ENCODE measurements at places on chromosomes 11 and 22.

DNA sequence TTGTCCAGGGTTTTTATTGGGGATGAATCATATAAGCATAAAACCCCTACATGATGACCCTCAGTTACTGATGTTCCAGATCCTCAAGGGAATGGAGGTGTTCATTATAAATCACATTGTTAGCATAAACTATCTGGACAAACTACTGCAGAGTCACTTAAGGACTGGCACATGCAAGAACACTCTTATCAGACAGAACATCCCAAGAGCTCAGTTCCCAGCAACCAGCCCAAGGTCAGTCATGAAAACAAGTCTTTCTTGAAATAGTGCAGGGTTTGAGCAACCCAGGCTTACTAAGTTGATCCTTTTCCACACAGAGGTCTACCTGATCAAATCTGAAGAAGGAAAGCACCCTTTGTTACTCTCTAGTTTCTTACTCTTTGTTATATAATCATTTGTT is 13.5 kb upstream of the PTS start:
- DNase-seq, result no peak

- peak; percentile 51 for DNase-seq
Measured at GRCh38 chr11:58905721-58906547, 33.4 kb upstream of the GLYATL1 start.

DNA sequence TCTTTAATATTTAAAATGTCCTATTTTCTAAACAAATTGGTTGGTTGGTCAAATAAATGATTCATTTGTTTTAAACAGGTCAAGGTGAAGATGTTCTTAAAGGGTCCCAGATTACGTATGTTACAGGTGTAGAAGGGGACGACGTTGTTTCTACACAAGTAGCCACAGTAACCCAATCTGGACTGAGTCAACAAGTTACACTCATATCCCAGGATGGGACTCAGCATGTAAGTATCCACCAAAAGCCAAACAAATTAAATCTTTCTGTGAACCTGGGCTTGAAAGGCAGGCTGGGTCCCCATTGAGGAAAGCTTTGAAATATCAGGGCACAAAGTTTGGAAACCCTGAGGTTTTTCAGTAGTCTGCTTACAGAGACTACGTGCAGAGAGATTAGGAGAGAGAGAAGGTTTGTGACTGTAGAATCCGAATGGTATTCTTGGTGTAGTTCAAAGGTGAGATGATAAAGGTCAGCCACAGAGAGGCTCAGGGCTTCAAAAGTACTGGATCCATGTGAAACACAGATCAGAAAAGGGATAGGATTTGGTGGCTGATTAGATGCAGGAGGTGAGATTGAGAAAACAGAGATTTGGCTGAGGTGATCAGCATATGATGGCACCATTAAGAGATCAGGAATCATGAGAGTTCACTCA is 51.7 kb downstream of the ZNF143 start:
- no peak for DNase-seq

DNA sequence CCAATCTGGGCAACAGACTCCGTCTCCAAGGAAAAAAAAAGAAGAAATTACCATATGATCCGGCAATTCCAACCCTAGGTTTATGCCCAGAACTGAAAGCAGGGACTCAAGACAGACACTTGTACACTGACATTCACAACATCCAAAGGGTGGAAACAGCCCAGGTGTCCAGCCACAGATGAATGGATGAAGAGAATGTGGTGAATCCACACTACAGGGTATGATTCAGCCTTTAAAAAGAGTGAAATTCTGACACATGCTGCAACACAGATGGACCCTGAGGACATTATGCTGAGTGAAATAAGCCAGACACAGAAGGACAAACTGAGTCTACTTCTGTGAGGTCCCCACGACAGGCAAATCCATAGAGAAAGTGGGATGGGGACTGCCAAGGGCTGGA is 43.9 kb downstream of the SGSM3 start:
- no peak for DNase-seq

DNA sequence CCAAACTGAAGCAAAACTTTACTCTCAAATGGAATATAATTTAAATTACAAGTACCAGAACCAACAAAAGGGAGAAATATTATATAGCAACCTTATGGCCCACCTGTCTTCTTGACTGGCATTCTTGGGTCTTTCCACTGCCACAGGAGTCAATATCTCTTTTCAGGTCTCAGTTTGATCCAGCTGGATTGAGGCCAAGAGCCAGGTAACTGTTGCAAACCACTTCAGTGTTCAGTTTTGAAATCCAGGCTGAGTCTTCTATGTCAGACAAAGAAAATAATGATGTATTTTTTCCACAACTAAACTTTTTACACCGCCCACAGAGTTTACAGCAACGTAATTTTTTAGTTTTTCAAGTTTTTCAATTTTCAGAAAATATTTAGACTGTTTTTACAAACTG is 648 bp downstream of the DLG2 start:
- no peak for DNase-seq

GRCh38 chr11:3412837-3413236 is 33.9 kb upstream of the ZNF195 start:
- no peak for DNase-seq

- no peak for DNase-seq
Measured at GRCh38 chr11:20058749-20059458, 101.4 kb downstream of the DBX1 start.

- DNase-seq, result no peak
Measured at GRCh38 chr22:29732883-29733282, 13.1 kb downstream of the CABP7 start.

GRCh38 chr11:124610295-124610694 is 933 bp upstream of the PANX3 start:
- no peak for DNase-seq

GRCh38 chr22:32281072-32281471 is 25.9 kb upstream of the SLC5A4 start:
- DNase-seq, result no peak

DNA sequence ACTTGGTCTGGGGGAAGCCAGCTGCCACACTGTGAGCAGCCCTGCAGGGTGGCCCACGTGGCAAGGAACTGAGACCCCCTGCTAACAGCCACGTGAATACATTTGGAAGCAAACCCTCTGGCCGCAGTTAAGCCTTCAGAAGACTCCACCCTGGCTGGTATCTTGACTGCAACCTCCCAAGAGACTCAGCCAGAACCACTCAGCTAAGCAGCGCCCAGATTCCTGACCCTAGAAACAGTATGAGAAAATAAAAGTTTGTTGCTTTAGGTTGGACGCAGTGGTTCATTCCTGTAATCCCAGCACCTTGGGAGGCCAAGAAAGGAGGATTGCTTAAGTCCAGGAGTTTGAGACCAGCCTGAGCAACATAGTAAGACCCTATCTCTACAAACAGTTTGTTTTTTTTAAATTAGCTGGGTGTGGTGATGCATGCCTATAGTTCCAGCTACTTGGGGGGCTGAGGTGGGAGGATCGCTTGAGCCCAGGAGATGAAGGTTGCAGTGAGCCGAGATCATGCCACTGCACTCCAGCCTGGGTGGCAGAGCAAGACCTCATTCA is 8.7 kb downstream of the ZMAT5 start:
- DNase-seq, result no peak

- no peak for DNase-seq
Measured at GRCh38 chr11:99098258-99098657, 77.5 kb downstream of the CNTN5 start.

- no peak for DNase-seq
Measured at GRCh38 chr11:44270403-44271273, 39.3 kb downstream of the ALX4 start.

DNA sequence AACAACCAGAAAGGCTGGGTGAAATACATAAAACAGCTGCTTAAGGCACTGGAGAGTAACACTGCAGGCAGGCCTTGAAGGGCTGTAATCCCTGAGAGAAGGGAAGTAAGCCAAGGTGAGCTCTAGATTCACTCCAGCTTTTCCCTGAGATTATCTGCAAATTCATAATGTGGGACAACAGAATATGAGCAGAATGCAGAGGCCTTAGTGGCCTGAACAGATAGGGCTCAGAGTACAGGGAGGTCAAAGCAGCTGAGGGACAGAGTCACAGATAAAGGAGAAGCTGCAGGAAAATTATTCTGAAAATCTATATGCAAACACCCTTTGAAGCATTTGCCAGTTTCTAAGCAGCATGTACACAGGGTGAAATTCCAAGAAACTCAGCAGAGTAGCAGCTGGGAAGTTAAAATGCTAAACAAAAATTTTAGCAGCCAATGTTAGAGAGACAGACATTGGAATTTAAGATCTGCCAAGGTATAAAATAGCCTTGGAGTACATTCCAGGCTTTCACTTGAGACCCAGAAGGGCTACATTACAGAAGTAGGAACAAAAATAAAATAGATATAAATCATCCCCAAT is 48.1 kb upstream of the CWF19L2 start:
- no peak for DNase-seq

DNA sequence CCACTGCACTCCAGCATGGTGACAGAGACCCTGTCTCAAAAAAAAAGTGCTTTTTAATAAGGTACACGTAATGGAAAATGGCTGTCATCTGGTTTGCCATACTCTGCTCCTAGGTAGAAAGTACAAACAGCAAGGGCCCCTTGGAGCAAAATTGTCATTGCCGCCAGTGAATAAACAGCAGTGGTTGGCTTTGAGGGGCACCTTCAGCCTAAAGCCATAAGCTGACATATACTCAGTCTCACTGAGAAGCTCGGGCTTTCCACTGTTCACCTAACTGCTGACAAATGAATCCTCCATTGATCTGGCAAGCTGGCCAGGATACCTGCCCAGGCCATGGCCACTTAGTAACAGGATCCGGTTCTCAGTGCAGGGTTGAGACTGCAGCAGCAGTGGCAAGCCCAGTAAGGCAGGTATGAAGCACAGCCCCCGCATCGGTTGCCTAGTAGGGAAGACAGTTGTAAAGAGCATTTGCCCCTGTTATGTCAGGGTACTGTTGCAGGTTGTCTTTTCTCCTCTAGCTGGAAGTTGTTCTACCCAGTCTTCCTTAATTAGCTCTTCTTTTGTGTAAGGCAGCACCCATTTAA is 38.8 kb downstream of the MARK2 start:
- no peak for DNase-seq

DNA sequence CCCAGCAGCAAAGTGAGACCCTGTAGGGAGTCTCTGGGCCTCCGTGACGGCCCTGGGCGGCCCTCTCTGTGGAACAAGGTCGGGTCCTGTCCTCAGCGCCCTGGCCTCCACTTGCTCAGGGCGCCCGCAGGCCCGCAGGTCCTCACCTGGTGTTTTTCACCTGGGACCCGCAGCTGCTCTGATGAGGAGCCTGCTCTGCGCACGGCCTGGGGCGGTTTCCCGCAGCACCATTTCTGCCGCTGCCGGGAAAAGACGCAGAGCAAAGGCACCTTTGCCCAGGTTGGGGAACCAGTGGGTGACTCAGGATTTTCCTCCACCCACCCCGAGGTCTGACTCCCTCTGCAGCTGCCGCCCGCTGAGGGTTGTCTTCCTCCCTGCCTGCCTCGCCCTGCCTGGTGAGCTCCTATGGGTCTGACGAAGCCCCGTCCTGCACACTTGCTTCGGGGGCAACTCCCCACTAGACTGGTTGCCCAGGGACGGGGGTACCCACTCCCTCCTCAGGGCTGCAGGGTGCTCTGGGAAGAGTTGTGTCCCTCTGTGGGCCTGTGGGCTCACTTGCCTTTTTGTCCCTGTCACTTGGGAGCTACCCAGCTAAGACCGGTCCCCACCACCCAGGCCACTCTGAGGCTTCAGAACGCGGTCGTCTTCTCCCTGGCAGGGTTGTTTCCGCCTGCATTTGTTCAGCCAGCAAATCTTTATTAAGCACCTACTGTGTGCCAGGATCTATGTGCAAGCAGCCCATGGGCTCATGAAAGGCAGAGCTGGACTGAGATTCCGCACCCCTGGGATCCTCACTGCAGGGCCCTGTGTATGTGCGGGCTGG is 89.5 kb downstream of the KCNQ1 start:
- DNase-seq, result peak; percentile 21

DNA sequence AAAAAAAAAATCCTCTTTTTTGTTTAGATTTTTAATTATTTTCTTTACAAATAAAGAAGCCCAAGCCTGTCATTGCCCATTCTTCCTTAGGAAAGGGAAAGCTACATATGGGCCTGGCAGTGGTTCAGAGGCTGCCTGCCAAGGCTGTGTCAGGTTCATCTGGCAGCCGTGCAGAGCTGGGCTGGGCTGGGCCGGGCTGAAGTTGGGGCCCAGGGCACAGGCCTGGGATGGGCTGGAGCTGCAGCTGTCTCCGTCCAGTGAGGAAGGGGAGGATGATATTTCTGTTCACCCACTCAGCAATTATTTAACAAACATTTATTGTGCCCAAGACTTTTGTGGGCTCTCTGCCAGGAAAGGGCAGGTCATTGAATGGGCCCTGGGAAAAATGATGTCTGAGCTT is 4.6 kb downstream of the PRR5L start:
- peak; percentile 64 for DNase-seq
